ENCODE measurements at places on chromosomes 12 and 14. TPM values are rescaled to one million over a fixed set of nuclear protein-coding genes. Genes with fewer than 3 reads are reported as not detected.

DPY19L2 gene
- 38.4 TPM for total RNA-seq

DNA sequence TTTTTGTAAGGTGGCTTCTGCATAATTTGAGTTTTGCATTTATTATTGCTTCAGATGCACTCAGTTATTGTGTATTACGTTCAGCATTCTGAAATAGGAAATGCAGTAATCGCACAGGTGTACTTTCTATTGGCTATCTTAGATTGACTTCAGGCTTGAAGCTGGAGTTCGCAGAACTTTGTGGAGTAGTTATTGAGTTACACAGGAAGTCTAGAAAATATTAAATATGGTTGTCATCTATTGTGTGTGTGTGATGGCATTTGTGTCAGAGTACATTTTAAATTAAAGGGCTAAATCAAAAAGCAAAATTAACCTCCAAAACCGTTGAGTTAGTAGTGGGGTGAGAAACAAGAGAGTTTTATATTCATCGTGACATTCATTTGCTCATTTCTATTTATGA lies 2.7 kb downstream of the ARID2 start:
- DNase-seq = no peak

DNA sequence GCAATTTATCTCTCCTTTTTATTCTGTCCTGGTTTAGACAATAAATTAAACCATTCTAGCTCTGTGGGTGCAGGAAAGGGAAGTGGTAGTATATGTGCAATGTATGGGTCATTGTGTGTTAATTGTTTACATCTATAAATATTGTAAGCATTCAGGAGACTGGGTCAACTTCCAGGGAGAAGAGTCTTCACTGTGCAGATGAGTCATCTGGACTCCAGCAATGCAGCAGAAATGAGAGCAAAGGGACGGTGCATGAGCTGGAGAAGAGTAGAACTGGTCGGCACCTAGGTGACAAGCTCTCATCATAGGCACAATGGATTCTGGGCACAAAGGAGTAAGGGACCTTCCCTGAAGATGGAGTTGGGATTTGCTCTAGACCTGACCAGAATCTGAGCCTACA lies 211.1 kb upstream of the DAAM1 start:
- no peak for DNase-seq

DNA sequence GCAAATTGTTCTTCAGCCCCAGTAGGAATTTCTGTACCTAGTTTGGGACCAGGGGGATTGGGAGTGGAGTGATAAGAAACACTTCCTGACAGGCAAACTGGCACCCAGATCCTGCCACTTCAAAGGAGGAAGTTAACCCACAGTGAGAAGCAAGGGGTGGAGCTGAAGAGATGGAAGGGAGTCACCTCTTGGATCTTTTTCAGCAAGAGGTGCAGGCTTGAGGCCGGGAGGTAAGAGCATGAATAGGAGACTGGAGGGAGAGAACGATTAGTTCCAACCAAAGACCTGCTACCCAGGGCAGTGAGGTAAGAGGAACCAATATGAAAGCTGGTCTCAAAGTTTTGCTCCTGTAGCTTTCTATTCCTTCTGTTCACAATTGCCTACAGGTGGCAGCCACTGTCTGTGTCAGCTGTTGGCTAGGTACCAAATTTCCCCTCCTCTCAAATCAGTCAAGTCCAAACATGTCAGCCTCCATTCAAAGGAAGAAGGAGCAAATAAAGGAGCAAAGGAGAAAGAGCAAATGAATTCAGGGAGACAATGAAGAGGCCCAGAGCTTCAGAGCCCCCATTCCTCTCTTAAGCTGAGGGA lies 14.9 kb upstream of the TAC3 start:
- DNase-seq = no peak

GRCh38 chr12:47561746-47562145 lies 144.1 kb downstream of the RPAP3 start:
- DNase-seq = no peak

DNA sequence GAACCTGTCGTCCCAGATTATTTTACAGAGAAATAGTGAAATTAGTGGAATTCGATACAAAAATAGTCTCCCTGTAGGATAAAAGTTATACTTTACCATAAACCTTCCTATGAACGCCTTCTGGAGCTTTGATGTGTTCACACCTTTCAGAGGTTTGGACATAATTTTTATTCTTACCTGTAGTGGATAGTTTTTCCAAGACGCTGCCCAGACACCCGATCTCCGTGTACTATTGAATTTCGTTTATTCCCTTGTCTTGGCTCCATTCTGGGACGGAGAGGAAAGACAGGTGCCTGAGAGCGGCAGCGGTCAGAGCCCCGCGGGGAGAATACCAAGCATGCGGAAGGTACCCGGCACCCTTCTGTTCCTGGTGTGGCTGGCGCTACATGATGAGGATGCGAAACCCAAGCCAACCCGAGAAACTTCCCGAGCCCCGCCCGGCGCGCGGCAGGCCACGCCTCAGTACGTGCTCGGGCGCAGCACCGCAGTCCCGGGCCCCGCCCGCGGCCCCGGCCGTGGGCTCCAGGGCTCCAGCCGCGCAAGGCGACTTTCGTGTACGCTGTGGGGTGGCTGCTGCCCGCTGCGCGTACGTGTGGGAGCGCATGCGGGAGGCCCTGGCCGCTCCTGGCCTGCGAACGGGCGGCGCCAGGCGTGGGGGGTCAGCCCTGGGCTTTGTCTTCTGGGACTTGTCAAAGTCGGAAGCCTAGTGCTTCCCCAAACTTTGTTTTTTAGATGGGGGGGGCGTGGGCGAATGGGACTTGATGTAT lies 11.3 kb upstream of the SNAPC1 start:
- DNase-seq = peak; percentile 54

GRCh38 chr12:108187831-108188230 lies 58.7 kb downstream of the WSCD2 start:
- no peak for DNase-seq

- DNase-seq = no peak
These were observed 21.1 kb downstream of the RASSF8 start for GRCh38 chr12:25979563-25979962.
